ENCODE measurements at places on chromosomes 7 and 10.
A peak's percentile ranks its signal among the peaks of the same experiment; 100 is the strongest.

- DNase-seq: no peak
These were observed 205.2 kb upstream of the PDE1C start for GRCh38 chr7:32275216-32276009.

DNA sequence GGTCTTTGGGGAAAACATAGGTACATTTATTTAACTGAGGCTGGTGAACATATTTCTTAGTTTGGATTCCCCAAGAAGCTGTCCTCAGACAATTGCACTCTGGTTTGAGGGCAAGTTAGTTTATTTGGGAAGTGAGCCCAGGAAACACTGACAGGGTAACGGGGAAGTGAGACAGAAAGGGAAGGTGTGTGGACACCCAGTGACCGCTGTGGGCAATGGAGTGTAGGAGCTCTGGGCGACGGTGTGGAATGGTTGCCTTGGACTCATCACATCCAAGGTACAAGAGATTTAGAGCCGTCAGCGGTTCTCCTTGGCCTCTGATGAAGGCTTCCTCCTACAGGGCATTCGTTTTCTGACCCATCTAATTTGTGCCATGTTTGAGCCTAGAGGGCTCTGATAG lies 7.1 kb downstream of the MRC1 start:
- no peak for DNase-seq

- DNase-seq: no peak
These were observed 196.7 kb downstream of the PRKG1 start for GRCh38 chr10:51270936-51271530.

- DNase-seq: no peak
These were observed 686 bp upstream of the MIOS start for GRCh38 chr7:7565746-7566650.

- DNase-seq: no peak
These were observed 56.6 kb upstream of the STEAP4 start for GRCh38 chr7:88363249-88363648.

GRCh38 chr7:149880638-149881311 lies 7.0 kb downstream of the ATP6V0E2 start:
- no peak for DNase-seq

DNA sequence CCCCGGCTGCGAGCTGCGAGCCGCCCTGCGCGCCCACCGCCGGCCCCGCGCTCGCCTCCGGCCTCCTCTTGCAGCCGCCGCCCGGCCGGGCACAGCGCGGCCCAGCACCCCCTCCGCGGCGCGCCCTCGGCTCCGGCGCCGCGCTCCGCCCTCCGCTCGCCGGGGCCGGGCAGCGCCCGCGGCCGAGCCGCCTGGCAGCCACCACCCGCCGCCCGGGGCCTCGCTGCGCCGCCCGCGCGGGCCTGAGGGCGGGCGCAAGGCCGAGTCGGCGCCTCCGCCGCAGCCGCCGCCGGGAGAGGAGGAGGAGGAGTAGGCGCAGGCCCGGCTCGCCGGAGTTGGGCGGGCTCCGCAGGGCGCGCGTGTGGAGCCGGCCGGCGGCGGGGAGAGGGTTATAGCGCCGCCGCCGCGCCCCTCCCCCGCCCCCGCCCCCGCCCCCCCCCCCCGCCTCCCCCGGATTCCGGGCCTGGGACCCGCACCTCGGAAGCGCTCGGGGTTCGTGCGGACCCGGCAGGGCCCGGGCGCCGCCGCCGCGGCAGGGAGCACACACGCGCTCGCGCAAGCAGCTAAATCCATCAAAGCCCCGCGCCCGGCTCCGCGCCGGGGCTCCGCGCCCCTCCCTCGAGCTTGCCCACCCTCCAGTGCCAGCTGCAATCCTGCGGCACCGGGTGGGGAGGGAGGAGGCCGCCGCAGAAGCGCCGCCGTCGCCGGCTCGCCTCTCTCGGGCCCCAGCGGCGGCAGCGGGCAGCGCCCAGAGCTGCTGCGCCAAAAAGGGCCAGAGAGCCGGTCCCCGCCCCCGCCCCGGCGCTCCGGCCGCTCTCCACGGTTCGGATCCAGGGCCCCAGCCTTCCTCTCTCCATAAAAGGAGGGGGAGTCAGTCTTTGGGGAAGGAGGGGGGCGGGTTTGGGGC lies at the start of gene PDGFA:
TSS of gene PDGFA (minus strand) at position 363 of the 907 bp plus-strand sequence. CDS start 845 bp downstream, outside the sequence.
- peak; percentile 58 for DNase-seq

DNA sequence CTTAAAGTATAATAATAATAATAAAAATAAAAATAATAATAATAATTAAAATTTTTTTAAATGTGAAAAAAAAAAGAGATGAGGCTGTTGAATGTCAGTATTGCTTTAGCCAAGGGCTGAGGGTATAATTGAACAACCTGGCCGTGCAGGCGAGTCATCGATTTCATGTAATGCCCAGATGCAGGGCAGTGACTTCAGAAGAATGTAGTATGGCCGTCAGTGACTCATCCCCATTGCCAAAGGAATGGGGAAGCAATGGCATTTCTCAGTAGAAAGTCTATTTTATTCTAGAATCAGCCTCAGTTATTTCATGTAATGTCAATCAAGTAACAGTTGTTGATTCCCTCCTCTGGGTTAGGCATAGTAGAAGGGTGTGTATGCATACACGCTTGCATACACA lies 516.4 kb downstream of the GLRX3 start:
- peak; percentile 17 for DNase-seq

DNA sequence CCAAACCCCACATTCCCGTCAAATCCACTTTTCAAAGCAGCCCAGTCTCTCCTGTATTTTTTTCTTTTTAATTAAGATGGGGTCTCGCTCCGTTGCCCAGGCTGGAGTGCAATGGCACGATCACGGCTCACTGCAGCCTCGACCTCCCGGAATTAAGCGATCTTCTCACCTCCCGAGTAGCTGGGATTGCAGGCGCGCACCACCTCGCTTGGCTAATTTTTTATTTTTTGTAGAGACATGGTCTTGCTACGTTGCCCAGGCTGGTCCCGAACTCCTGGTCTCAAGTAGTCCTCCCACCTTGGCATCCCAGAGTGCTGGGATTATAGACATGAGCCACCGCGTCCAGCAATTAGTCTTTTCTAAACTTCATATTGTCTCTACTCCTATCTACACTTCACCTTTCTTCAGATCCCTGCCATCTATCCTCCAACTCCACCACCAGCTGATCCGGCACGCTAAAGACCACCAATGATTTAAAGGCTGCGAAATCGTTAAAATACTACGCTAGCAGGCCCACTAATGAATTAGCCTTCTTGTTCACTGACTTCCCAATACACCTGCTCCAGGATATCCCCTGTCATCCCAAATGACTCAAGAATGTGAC lies 525 bp upstream of the CHUK start:
- no peak for DNase-seq

GRCh38 chr7:127571741-127572505 lies 13.5 kb downstream of the GCC1 start:
- DNase-seq: no peak

DNA sequence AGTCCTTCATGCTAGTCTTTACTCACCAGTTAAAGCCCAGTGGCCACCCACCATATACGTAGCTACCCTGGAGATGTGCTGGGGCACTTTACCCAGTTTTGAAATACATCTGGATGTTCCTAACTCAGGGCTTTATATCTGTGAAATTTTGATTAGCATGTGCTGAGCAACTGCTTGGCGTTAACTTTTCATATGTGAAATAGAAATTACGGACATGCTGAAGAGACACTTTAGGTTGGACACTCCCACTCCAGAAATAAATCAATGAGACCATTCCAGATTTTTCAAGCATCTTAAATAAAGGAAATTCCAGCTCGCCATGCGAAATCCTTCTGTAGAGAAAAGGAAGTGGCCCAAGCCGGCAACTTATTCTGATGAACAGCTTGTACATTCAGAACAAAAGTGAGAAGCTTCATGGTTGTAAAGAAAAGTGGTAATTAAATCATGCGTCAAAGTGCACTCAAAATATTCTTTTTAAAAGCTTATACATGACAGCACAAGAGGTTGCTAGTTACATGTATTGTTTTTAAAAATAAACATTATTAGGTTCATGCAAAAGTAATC lies 153.5 kb upstream of the ITGB1 start:
- DNase-seq: no peak

GRCh38 chr10:45809837-45810236 lies 37.5 kb downstream of the AGAP4 start:
- DNase-seq: peak; percentile 39

DNA sequence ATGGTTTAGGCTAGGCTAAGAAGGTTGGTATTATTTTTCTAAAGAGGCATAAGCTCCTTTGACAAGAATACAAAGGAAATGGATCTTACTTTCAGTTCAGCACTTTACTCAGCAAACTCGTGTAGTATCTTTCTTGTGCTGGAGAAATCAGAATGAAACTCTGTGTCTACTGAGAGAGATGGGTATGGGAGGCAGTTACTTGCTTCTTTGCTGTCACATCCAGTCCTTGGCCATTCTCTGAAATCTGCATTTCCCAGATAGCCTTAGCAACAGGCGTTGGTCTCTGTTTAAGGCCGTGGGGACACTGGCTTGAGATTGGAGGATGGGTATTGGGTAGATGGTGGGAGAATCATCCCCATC lies 180.5 kb downstream of the NRP1 start:
- DNase-seq: no peak

DNA sequence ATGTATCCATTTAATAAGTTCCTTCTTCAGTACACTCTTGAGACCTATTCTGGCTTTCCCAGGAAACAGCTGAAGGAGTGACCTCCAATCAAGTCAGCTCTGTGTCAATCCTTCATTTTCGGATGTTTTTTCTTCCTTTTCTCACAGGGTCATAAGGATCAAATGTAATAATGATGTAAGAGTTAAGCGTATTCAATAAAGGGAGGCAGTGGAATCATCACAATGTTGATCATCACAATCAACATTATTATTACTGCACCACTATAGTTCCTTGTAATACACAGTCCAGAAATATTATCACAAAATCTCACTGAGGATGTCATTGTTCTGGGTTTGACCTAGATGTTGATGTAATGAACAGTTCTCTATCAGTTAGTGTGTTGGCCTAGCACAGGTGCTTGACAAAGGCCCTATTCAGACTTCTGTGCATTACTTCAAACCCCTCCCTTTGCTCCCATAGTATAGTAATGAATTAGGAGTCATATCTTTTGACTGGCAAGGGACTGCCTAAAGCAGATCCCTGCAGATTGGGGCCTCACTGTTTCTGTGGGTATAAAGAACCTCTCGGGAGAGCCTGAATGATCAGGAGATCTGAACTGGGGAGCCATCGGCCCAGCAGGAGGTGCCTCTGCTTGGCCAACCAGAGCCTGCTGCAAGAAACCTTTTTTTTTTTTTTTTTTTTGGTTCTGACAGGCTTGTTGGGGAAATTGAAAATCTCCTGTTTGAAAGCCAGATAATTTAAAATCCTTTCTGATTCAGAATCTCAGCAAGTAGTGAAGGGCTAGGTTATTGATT lies 100.6 kb downstream of the KAT6B start:
- DNase-seq: no peak

DNA sequence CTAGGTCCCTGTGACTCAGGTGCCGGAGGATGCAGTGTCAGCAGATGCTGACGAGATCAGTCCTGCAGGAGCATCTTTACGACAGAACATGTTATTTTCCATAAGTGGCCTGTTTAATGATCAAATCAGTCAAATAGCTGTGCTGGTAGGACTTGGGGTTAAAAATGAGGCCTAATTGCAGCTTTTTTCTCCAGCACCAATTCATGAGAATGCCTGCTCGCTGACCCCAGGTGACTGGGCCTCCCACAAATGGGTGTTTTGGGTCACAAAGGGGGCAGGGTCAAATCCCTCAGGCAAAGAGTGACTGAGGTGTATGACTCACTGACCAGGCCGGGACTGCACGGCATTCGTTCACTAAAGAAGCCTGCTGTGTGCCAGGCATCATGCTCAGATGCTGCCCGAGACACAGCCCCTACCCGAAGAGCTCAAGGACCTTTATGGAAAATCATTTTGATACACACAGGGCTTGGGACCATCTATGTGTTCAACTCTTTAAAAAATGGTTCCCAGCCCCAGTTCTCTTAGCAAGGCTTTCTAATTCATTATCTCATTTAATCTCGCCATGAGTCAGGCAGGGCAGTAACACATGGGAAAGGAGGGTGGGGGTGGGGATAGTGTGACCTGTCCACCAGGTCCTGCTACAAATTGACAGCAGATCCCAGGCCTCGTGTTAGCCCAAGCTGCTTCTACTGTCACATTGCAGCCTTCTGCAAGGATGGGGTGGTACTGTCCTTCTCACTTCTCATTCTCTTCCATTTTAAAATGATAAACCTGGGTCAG lies 21.1 kb downstream of the ZNF775 start:
- DNase-seq: no peak

DNA sequence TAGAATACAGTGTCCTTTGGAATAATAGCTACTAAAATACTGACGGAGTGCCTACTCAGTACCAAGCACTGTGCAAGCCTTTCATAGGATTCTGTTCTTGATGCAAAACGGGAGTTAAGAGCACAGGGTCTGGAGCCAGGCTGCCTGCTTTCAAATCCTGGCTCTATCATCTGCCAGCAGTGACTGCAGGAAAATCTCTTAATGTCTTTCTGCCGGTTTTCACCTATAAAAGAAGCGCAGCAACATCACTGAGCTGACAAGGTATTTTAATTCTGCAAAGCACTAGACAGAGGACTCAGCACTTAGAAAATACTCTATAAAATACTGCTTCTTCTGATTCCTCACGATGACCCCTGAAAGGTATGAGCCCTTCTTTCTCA lies 659 bp downstream of the FIGNL1 start:
- no peak for DNase-seq

GRCh38 chr10:19811540-19811939 lies 4.7 kb upstream of the PLXDC2 start:
- peak; percentile 77 for DNase-seq

- no peak for DNase-seq
These were observed 1.3 kb upstream of the GRK5 start for GRCh38 chr10:119205894-119206602.
